ENCODE measurements at places on chromosomes 3 and 15.

DNA sequence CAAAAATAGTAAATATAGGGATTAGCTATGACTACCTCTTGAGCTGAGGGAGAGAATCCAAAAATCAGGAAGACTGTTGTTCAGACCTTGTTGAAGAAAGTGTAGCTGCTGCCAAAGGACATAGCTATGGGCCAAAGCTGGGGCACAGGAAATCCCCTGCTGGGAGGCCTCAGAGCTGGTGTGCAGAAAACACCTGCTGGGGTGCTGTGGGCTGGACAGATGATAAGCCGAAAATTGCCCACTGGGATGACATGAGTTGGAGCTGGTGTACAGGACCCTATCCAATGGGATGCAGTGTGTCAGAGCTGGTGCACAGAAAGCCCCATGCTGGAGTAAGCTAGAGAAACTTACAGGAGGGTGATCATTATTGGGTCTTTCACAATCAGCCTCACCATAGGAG lies 121.9 kb downstream of the NEO1 start:
- DNase-seq, result no peak
- H3K4me3 ChIP-seq, result no peak overlapping the region
- H3K27ac ChIP-seq, result no peak overlapping the region
- H3K36me3 ChIP-seq, result no peaks in the 10 kb centered on the region
- H3K4me1 ChIP-seq, result no peaks in the 10 kb centered on the region
- H3K27me3 ChIP-seq, result no peaks in the 10 kb centered on the region

- peaks cover 4% of the 10 kb centered on the region for H3K27me3 ChIP-seq
- no peak overlapping the region for H3K4me3 ChIP-seq
- no peak for DNase-seq
- H3K27ac ChIP-seq, result no peak overlapping the region
- H3K36me3 ChIP-seq, result no peaks in the 10 kb centered on the region
These were observed 227.6 kb downstream of the ADAMTS9 start for GRCh38 chr3:64460141-64460730.

DNA sequence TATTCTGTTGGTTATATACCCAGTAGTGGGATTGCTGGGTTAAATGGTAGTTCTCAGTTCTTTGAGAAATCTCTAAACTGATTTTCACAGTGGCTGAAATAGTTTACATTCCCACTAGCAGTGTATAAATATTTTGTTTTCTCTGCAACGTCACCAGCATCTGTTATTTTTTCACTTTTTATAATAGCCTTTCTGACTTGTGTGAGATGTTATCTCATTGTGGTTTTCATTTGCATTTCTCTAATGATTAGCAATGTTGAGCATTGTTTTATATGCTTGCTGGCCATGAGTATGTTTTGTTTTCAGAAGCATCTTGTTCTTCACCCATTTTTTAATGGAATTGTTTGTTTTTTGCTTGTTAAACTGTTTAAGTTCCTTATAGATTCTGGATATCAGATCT lies 612.7 kb upstream of the SGO1 start:
- no peak overlapping the region for H3K4me3 ChIP-seq
- H3K27ac ChIP-seq, result no peak overlapping the region

GRCh38 chr15:68730471-68730919 lies 90.2 kb downstream of the ANP32A start:
- no peaks in the 10 kb centered on the region for H3K36me3 ChIP-seq
- no peak overlapping the region for H3K27ac ChIP-seq
- DNase-seq, result no peak
- H3K4me3 ChIP-seq, result no peak overlapping the region

GRCh38 chr3:128585974-128586373 lies 64.6 kb downstream of the RPN1 start:
- H3K27ac ChIP-seq, result no peak overlapping the region
- no peak overlapping the region for H3K4me3 ChIP-seq
- peaks cover 16% of the 10 kb centered on the region for H3K27me3 ChIP-seq

DNA sequence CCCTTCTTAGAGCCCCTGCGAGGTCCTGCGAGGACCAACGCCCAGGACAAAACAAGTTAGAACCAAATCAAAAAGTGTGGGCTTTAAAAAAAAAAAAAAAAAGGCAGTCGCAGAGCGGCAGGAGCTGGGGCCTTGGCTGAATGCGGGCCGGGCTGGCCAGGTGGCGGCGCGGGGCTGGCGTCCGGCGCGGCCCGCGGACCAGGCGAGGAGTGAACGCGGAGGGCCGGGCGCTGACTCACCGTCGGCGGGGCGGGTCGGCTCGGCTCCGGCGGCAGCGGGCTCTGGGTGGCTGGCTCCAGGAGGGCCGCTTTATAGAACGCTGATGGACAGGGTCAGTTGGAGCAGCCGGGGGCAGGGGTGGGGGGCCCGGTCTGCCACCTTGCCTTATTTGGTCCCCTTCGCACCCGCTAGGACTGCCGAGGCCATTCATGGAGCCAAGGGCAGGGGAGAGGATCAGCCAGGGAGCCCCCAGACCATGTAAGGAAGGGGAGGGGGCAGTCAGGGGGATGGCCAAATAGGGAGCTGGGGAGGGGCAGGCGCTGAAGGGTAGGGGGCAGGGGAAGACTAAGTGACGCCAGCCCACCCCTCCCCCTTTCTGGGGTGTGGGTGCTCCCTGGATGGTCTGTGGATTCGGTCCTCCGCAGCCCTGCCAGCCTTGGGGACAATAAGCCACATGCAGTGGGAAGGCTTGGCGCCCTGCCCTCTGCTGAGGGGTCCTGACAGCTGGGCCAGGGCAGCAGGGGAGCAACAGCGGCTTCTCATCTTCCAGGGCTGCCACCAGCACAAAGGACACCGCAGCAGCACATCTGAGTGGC lies at the start of gene ACTC1:
TSS of gene ACTC1 (minus strand) at position 283 of the 815 bp plus-strand sequence. CDS start 741 bp downstream, outside the sequence.
- no peak for DNase-seq
- no peak within 1 kb of the TSS for H3K4me3 ChIP-seq
- no peaks in the 10 kb centered on the region for H3K36me3 ChIP-seq
- H3K27ac ChIP-seq, result no peak within 1 kb of the TSS

GRCh38 chr15:79953951-79954444 lies 17.0 kb downstream of the BCL2A1 start:
- no peak for DNase-seq
- H3K27me3 ChIP-seq, result no peaks in the 10 kb centered on the region
- H3K4me3 ChIP-seq, result no peak overlapping the region

Data from activated CD4-positive, alpha-beta memory T cell treated with anti-CD3 and anti-CD28 coated beads, Interleukin-2, amount 10 ng/mL, durations not matched to agents 7 days and 5 days (primary cell).